AG20443 (cell line): ENCODE measurements at places on chromosomes 3 and 15.

DNA sequence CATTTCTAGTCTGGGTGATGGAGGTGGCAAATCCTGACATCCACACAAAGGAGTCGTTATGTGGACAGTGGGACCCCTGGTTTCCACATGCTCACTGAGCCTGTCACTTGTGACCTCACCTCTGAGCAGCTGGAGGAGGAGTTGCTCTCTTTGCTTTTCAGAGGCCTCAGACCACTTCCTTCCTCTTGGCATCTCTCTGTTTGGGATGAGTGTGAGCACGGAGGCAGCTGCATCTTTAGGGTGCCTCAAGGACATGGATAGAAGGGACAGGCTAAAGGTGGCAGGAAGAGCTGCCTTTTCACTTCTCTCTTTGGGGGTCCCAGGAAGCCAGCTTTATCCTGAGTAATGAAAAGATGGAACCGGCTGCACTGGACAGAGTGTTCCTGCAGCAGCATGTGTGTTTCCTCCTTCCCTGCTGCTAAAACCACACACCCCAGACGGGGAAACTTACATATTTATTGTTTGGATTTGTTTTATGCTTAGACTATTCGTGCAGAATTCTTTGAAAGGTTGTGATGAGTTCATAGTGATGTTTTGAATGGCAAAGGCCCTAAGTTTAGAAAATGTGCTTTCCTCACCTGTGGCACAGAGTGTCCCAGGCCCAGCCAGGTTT lies 31.8 kb downstream of the GPR171 start:
- no peak for DNase-seq

GRCh38 chr3:190883973-190884832 lies 21.7 kb upstream of the GMNC start:
- peak; percentile 48 for DNase-seq

- DNase-seq, result no peak
These were observed 170.3 kb upstream of the CCDC54 start for GRCh38 chr3:107206945-107207344.

GRCh38 chr3:115550285-115550761 lies 73.0 kb upstream of the GAP43 start:
- DNase-seq, result peak; percentile 36

DNA sequence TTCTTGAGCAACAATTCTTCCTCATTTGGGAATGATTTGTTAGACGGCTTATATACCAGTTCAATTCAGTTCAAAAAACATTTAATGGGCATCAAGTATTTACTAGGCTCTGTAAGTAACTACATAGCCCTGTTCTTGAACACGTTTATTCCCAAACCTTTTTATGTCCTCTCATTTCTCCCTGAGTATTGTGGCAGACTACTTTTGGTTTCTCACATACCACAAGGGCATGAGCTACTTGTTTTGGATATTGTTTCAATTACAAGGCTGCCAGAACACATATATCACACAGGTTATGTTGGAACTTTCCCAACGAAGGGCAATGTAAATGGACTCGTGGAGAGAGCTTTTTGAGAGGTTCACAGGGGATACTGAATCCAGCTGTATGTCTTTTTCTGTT lies 363.8 kb upstream of the NAALADL2 start:
- peak; percentile 9 for DNase-seq
